ENCODE measurements at places on chromosomes 2 and 18. TPM values are rescaled to one million over a fixed set of nuclear protein-coding genes. Genes with fewer than 3 reads are reported as not detected.

Gene CDCA7
- total RNA-seq = 2.3 TPM

Gene PLEKHH2
- 4.4 TPM for total RNA-seq

Gene SKOR2
- total RNA-seq = not detected

Gene EFR3B
- 0.26 TPM for total RNA-seq

Gene CD8B2
- total RNA-seq = not detected

Gene EVX2
- not detected for total RNA-seq

Data from bronchial smooth muscle cell (primary cell).